ENCODE measurements at places on chromosomes 11 and 22.

DNA sequence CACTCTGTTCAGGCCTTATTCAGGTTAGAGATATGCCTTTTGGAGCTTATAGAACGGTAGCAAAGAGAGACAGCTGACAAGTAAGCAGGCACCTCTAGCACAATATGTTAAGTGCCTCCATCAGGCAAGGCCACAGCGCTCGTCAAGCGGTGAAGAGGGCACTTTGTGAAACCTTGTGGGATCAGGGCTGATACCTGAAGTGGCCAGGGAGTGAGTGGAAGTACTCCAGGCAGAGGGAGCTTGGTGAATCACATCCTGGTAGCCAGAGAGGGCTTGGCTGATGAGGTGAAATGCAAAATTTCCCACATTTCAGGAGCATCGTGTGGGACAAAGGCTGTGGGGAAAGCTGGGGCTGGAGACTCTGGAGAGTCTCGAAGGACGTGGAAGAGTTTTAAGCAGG, 87.4 kb downstream of the PKNOX2 start:
- no peak for DNase-seq

DNA sequence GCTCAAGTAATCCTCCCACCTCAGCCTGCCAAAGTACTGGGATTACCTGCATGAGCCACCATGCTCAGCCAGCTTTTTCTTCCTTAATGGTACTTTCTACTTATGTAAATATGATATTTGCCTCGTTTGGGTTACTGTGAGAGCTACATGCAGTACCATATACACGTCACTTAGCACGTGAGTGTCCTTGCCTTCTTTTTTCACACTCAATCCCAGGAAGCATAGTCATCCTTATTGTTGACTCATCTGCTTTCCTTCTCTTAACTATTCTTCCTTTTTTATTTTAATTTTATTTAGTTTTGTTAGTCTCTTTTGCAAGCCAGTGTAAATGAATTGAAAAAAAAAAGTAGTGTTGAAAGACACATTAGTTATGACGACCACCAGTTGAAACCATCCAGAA, 205.9 kb downstream of the HIPK3 start:
- DNase-seq = no peak

- peak; percentile 63 for DNase-seq
These were observed 6.0 kb upstream of the IFT27 start for GRCh38 chr22:36781656-36782627.

- DNase-seq = peak; percentile 8
These were observed 16.2 kb downstream of the PLEKHB1 start for GRCh38 chr11:73662445-73663157.

- no peak for DNase-seq
These were observed 43.1 kb upstream of the RASSF10 start for GRCh38 chr11:12966002-12966401.

DNA sequence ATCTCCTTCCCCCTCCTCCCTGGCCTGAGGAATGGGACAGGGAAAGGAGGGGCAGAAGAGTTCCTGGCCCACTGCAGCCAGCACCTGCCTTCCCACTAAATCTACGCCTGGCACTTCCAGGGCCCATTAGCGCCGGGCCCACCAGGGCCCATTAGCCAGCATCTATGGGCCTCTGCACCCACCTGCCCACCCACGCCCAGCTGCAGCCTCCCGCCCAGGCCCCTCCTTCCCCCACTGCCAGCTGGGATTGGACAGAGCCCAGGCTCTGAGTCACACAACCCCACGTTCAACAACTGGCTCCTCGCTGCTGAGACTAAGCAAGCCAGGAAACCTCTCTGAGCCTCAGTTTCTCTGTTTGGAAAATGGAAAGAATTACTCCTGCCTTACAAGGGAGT, 48.7 kb downstream of the CYTH4 start:
- DNase-seq = no peak

DNA sequence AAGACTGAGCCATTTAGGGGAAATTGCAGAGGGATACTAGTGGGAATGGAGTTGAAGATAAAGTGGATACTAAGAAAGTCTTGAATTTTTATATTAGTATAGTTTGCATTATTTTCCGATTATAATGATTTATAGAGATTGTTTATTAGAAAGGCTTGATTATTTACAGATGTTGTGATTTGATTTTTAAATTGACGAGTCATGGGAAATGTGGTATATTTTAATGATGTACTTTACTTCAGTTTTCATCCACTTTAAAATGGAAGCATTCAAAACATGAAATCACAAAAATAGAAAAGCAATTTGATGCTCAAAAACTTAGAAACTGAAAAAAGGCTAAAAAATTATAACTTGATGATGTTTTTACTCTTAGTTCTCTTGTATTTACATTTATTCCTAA, 21.2 kb downstream of the USP47 start:
- no peak for DNase-seq

GRCh38 chr11:116842909-116843308, 5.5 kb upstream of the APOA1 start:
- DNase-seq = no peak

DNA sequence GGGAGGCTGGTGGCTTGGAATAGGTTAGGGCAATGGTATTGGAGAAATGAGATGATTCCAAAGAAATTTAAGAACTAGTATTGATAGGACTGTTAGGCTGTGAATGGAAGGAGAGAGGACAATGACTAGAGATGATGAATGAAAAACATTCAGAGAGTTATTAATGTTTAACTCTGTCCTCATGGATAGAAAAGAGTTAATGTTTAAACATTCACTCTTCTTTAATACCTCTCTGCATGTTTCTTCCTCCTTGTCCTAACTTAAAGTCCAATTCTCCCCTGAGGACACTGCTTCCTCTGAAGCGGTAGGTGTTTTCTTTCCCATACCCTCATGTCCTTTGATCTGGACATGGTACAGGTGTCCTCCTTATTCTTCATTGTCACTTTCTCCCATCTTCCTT, 13.4 kb downstream of the CHEK1 start:
- no peak for DNase-seq

- no peak for DNase-seq
These were observed 5.8 kb downstream of the TSPAN4 start for GRCh38 chr11:848380-848931.

DNA sequence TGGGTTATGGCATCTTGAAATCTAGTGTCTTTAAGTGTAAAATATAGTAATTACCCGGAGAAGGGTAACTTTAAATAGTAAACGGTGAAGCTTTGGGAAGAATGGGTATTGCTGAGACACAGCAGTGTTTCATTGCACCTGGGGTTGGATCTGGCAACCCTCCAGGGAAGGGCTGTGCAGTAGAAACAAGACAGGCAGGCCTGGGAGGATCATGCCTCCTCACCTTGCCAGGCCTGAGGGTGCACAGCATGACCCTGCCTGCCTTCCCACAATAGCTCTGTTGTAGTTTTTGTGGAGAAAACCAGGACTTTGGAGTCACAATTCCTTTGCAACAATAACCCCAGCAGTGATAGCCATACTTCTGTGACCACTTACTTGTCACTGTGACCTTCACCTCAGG, 64.6 kb upstream of the ADSL start:
- DNase-seq = no peak

GRCh38 chr11:45560155-45560912, 105.1 kb downstream of the CHST1 start:
- no peak for DNase-seq

GRCh38 chr11:3226846-3227567, 5.2 kb downstream of the MRGPRE start:
- DNase-seq = no peak

DNA sequence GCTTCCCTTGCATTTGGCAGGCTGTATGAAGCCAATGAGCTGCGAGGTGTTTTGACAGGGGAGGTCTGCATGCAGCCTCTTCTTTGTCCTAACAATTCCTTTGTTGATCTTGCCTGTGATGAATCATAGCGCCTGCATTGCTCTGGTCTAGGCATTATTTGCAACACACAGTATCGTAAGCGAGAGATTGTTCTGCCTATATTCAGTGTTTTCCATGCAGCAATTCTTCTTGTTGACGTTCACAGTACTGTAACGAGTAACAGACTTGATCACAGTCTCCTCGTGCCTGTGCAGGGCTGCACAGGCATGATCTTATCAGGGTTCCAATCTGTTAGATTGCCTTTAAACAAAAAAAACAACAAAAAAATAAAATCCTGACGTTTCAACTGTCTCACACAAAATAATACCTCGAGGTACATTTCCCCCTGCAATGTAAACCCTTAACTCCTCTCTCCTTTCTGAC, 13.9 kb upstream of the ADSL start:
- no peak for DNase-seq

DNA sequence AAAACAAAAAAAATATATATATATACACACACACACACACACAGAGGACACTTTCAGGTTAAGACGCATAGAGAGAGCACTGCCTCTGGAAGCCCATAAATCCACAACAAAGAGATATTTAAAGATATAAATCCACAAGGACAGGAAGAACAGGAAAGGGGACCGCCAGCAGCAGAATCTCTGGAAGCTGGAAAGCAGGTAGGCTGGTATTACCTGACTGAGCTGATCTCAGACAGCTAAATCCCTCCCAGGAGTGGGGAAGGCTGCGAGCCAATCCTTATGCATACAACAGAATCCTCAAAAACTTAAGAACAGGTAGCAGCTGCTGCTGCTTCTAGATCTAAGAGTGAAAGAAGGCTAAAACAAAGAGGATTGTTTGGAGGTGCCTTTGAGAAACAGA, 1.8 kb upstream of the MCAT start:
- DNase-seq = no peak

- DNase-seq = no peak
These were observed 1.9 kb downstream of the KCNQ1 start for GRCh38 chr11:2446590-2447252.

GRCh38 chr11:111454561-111455192, 57.5 kb downstream of the BTG4 start:
- DNase-seq = peak; percentile 38

DNA sequence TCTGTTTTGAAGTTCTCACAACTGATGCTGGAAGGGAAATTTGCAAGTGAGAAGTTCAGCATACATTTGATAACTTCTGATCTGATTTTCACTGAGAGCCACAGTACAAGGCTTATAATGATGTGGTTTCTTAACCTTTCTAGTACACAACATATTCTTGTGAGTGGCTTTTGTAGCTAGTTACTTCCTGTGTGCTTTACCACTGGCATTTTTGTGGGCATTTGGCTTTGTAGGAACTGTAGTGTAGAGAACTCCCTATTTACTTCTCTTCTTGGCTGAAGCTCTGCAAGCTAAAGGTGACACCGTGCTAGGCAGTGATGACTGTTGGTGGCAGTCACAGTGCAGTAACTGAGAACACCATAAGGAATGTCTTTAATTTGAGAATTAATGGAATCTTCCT, 14.9 kb downstream of the USP47 start:
- no peak for DNase-seq

GRCh38 chr11:61356706-61357105, 5.0 kb downstream of the CYB561A3 start:
- no peak for DNase-seq

DNA sequence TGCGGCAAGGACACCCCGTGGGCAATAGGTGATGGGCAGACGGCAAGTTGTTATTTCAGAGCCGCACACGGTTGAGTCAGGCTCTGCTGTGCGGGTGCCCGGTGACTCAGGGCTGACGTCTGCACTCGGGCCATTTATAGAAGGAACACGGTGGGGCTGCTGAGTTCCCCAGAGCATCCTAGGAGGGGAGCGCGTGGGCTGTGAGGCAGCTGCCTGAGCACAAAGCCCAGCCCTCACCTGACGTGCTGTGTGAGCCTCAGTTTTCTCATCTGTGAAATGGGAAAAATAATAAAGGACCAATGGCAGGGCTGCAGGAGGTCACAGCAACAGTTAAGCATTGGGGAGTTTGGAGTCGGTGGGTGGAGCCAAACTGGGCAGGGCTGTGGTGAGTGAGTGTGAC, 11.3 kb upstream of the RHOD start:
- peak; percentile 82 for DNase-seq

DNA sequence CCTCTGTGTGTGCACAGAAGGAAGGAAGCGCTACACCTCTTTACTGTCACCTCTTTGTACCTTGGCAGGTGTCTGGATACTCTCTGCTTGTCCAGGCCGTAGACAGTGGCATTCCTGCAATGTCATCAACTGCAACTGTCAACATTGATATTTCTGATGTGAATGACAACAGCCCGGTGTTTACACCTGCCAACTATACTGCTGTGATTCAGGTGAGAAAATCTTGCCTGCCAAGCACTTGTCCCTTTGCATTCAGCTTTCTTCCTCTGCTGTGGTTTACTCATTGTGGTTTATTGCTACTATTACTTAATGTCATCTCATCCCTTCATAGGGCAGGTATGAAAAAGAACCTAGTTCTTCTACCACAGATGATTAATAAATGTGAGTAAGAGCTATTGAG, 131.9 kb upstream of the MTNR1B start:
- no peak for DNase-seq

DNA sequence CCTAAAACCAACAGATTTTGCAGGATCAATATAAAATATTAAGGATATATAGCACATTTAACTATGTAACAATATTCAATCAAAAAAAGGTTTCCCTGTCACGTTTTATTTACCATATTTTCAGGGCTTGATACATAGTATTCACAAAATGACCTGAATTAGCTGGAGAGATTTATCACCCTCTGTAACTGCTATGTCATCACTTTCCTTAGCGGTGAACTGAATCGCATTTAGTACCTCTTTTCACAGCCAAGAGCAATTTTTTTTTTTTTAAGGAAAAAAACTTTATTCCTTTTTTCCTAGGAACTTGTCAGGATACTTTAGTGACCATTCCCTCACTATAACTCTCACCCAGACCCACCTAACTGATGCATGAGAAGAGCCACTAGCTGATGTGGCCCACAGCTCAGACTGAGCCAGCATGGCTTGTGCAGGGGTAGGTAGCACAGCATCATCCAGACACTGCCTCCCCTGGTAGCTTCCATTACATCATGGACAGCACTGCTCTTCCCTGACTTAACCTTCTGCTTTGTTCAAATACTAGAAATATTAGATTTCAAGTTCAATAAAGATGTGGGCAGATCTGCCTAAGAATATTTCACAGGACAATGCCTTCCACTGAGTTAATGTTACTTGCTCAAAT, 17.0 kb upstream of the GPR83 start:
- no peak for DNase-seq

GRCh38 chr11:46597155-46597554, 3.3 kb upstream of the AMBRA1 start:
- DNase-seq = no peak

GRCh38 chr11:61627850-61628661, 47.2 kb upstream of the SYT7 start:
- DNase-seq = peak; percentile 63

All from stromal cell of bone marrow (primary cell).